ENCODE measurements at places on chromosomes 6 and 20.

DNA sequence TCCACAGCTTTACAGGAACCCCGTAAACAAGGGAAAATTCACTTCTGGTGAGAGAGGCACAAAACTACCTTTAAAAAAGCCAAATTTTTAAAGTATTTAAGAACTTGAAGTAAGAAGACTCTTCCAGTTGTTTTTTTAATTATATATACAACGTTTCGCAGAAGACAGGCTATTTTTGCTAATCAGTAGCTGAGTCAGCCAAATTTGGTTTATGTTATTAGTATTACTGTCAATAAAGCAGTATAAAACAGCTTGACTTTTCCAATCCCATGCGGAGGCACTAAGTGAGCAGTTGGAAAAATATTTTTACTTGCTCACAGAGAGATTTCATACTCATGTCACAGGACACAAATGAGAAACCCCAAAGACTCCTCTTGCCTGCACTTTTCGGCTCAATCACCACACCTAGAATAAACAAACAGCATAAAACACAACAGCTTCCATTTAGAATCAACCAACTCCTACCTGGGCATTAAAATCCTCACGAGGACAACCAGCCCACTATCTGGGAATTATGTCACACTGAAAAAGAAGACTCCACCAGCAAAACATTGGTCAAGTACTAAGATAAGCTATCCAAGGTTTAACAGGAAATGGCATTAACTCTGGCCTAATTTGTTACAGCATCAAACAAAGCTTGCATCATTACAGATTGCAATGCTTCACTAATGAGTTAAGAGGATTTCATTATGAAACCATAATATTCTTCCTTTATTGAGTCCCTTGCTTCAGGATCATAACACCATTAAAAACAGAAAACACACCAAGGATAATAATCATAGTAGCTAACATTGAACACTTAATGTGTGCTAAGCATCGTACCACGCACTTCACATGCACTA lies 26.3 kb downstream of the ELOVL5 start:
- H3K4me1 ChIP-seq, result peaks cover 48% of the 10 kb centered on the region
- H3K27me3 ChIP-seq, result no peaks in the 10 kb centered on the region
- H3K27ac ChIP-seq, result peak overlapping the region; percentile 23

GRCh38 chr6:118603372-118603771 lies 48.0 kb downstream of the CEP85L start:
- DNase-seq, result no peak
- H3K27ac ChIP-seq, result no peak overlapping the region
- H3K27me3 ChIP-seq, result no peaks in the 10 kb centered on the region
- H3K4me3 ChIP-seq, result no peak overlapping the region

DNA sequence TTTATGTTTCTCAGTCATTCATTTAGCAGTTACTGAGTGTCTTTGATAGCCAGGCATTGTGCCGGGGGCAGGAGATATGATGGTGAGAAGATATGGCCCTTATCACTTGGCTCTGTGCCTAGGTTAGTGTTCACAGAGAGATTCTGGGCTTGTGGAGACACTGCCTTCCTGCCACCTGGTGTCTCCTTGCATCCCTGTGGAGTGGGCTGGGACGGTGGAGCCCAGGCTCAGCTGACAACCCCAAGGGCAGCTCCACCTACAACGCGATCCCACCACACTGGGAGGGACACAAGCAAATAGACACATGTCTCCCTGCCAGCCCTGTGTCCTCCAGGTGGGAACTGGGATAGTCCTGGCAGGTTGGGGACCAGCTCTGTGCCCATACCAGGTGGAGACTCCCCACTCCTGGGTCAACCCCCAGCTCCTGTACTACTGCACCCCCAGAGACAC lies 30.3 kb upstream of the VEGFA start:
- DNase-seq, result no peak
- no peaks in the 10 kb centered on the region for H3K36me3 ChIP-seq
- no peaks in the 10 kb centered on the region for H3K27me3 ChIP-seq

GRCh38 chr6:136526196-136526930 lies 23.9 kb downstream of the MAP7 start:
- H3K4me1 ChIP-seq, result peaks cover 20% of the 10 kb centered on the region
- no peak overlapping the region for H3K27ac ChIP-seq
- H3K36me3 ChIP-seq, result no peaks in the 10 kb centered on the region
- peaks cover 13% of the 10 kb centered on the region for H3K27me3 ChIP-seq

- peaks cover 3% of the 10 kb centered on the region for H3K27me3 ChIP-seq
- H3K4me1 ChIP-seq, result no peaks in the 10 kb centered on the region
- no peak overlapping the region for H3K27ac ChIP-seq
- H3K4me3 ChIP-seq, result no peak overlapping the region
Measured at GRCh38 chr6:125104425-125104824, 49.1 kb upstream of the TPD52L1 start.

DNA sequence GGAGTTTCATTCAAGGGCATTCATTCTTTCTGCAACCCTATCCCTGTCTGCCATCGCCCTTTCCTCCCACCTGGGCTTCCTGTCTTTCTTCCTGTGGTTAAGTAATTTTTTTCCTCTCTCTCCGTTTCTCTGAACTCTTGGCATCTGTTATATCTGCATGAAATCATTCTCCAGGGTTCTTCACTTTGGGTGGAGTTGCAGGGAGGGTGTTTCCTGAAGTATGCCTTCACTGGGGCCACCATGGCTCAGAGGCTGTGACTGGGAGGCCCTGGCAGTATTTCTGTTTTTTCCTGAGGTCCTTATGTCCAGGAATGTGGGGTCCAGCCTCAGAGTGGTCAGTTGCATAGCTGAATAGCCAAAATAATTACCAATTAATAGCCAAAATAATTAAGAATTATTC lies 137.2 kb downstream of the SLC35F1 start:
- DNase-seq, result no peak
- H3K4me1 ChIP-seq, result no peaks in the 10 kb centered on the region
- no peak overlapping the region for H3K4me3 ChIP-seq
- no peaks in the 10 kb centered on the region for H3K36me3 ChIP-seq
- H3K27me3 ChIP-seq, result peaks cover 5% of the 10 kb centered on the region

Measured in activated naive CD8-positive, alpha-beta T cell treated with anti-CD3 and anti-CD28 coated beads, Interleukin-2, amount 50 U/mL, for 24 hours (primary cell).